ENCODE measurements at places on chromosomes 11 and 22. TPM values are rescaled to one million over a fixed set of nuclear protein-coding genes. Genes with fewer than 3 reads are reported as not detected.

Gene CBX7
- 10.1 TPM for total RNA-seq

Gene SSRP1
- total RNA-seq, result 180 TPM

Gene LRRC32
- total RNA-seq, result 10.8 TPM

Gene NOX4
- not detected for total RNA-seq

Gene TPST2
- 20.0 TPM for total RNA-seq

Gene MAPK8IP1
- 0.66 TPM for total RNA-seq

Gene BIRC3
- 71.3 TPM for total RNA-seq

Gene DGAT2
- total RNA-seq, result 1.9 TPM

Gene H19
- not detected for total RNA-seq

Gene BDNF
- total RNA-seq, result not detected

Gene KRTAP5-1
- not detected for total RNA-seq

Gene POLR2L
- 105 TPM for total RNA-seq

Gene OR52I1
- total RNA-seq, result not detected

Gene SPDYC
- total RNA-seq, result not detected

Gene KREMEN1
- 0.23 TPM for total RNA-seq

Gene NAV2
- total RNA-seq, result 0.45 TPM

Gene TRPM5
- not detected for total RNA-seq

Gene BTG4
- not detected for total RNA-seq

Gene VWCE
- 3.8 TPM for total RNA-seq

Gene DEFB131B
- total RNA-seq, result not detected

Gene FJX1
- total RNA-seq, result 0.14 TPM

Gene SLC7A4
- not detected for total RNA-seq

Gene RAB36
- total RNA-seq, result 0.20 TPM

Gene SERPINH1
- 12.6 TPM for total RNA-seq

Gene APOA5
- not detected for total RNA-seq

Gene HIKESHI
- 41.3 TPM for total RNA-seq

Measured in T-helper 2 cell treated with Interferon-gamma antibody and Interleukin-4, amounts not matched to agents 100 ng/mL and 5 ng/mL, for 36 hours (primary cell).